ENCODE measurements at places on chromosomes 12 and 14.

DNA sequence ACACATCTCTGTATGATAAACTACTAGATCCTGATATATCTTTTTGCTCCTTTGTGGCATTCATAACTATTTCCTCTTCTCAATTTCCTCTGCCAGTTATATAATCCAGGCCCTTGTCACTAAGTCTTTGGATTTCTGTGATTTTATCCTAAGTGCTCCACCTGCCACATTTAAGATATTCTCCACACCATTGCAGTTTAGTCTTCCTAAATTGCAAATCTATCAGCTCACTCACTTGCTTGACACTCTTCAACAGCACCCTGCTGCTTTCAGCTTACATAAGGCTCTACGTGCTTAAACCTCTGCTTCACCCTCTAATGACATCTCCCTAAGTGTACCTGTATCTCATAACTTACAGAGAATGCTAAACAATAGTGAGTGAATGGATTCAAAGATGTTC is 1032.2 kb upstream of the SEL1L start:
- DNase-seq, result no peak

- no peak for DNase-seq
Measured at GRCh38 chr14:65728604-65729003, 316.1 kb downstream of the FUT8 start.

DNA sequence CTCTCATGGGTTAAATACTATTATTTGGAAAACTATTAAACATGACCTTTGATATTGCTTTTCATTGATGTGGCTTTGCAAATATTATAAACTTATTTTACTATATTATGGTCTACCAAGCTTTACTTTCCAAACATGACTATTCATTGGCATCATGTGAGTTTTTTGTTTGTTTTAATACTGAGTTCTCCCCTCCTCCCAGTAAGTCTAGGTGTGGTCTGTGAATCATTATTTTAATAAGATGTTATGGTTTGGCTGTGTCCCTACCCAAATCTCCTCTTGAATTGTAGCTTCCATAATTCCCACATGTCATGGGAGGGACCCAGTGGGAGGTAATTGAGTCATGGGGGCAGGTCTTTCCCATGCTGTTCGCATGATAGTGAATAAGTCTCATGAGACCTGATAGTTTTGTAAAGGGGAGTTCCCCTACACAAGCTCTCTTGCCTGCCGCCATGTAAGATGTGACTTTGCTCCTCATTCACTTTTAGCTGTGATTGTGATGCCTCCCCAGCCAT is 80.0 kb downstream of the BORCS5 start:
- peak; percentile 67 for DNase-seq

DNA sequence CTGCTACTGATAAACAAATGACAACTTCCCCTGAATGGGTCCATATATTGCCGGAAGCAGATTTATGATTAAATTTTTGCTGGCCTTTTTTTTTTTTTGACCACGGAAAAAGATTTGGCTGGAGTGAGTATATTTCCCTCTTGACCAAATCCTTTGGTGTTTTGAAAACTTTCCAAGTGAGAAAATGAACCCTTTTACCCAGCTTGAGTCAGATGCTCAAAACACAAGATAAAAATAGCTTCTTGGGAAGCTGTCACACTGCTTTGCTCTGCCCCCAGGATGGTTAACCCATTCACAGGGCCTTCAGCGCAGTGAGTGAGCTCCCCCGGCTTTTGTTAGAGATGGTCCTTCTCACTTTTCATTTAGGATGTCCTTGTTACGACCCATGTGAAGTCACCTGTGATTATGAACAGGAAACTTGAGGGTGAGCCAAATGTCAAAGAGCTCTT is 224.3 kb downstream of the PELI2 start:
- DNase-seq, result peak; percentile 71

DNA sequence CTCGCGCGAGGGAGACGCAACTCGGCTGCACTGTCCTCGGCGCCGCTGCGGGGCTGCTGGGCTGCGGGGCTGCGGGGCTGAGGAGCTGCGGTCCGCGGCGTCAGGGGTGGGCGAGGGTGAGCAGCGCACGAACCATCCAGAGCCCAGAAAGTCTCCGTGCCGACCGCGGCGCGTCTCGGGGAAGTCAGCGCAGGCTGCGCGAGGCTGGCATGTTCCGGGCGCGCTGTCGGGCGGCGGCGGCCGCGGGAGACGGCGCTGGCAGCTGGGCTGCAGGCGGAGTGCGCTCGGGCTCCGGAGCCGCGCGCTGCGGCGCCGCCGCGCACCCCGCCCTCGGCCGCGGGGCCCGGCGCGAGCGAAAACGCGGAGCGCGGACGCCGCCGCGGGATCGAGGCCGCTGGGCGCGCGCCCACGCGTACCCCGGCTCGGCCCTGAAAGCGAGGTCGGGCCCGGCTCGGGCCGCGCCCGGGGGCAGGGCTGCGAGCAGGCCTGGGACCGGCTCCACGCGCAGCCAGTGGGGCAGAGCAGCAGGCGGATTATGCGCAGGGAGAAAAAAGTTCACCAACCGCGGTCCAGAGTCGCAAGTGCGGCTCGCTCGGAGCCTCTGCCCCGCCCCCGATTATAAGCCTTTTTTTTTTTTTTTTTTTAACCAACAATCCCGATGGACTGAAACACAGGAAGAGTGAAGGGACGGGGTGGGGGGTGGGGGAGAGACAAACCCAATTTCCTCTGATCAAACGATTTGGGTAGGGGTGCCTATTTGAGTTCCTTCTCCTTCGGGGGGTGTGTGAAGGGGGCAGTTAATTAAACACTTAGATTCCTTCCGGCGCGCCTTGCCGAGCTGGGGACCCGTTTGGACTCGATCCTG is at the start of gene PRICKLE1:
TSS of gene PRICKLE1 (minus strand) at position 282 of the 865 bp plus-strand sequence. CDS start 117,230 bp downstream, outside the sequence.
- peak; percentile 61 for DNase-seq

GRCh38 chr14:98684468-98684867 is 587.5 kb downstream of the BCL11B start:
- no peak for DNase-seq

- peak; percentile 62 for DNase-seq
Measured at GRCh38 chr12:89856431-89856830, 147.8 kb upstream of the ATP2B1 start.

DNA sequence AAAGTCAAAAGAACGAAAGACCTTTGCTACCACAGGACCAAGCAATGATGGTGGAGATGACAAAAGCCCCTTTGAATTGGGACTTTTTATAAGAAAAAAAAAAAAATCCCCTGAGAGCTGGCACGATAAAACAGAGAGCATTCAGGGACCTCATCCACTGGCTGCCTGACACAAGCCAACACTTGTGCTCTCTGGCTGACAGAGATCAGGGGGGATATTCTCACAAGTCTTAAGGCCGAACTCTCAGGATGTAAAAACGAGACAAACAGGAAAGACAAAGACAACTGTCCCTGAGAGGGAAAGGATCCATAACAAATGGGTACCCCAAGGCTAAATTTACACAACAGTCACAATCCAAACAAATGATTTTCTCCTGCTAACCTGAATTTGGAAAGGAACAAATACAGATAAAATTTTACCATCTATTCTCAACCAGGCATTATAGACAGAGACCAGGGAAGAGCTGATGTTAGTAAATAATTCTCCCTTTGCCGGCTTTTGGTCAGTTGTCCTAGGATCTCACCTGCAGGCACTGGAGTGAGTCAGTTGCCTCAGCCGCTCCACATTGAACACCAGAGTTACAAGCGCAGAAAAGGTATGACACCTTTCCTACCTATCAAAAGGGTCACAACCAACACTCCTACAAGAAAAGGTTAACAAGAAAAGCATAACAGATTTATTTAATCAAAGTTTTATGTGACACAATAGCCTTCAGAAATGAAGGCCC is 37.9 kb upstream of the GARIN6 start:
- no peak for DNase-seq

- no peak for DNase-seq
Measured at GRCh38 chr14:23115918-23116317, 3.1 kb downstream of the CEBPE start.

GRCh38 chr14:52950898-52951680 is at the start of gene FERMT2:
Gene FERMT2, minus strand, starts transcription at chr14:52951050. Its CDS starts 482 bp downstream, at chr14:52950568.
- peak; percentile 93 for DNase-seq

- no peak for DNase-seq
Measured at GRCh38 chr12:83147341-83147740, 460.6 kb downstream of the TMTC2 start.

- no peak for DNase-seq
Measured at GRCh38 chr14:55138091-55138490, 9.0 kb downstream of the LGALS3 start.

GRCh38 chr12:9707864-9708808 is 24.8 kb downstream of the CLECL1 start:
- DNase-seq, result peak; percentile 50

DNA sequence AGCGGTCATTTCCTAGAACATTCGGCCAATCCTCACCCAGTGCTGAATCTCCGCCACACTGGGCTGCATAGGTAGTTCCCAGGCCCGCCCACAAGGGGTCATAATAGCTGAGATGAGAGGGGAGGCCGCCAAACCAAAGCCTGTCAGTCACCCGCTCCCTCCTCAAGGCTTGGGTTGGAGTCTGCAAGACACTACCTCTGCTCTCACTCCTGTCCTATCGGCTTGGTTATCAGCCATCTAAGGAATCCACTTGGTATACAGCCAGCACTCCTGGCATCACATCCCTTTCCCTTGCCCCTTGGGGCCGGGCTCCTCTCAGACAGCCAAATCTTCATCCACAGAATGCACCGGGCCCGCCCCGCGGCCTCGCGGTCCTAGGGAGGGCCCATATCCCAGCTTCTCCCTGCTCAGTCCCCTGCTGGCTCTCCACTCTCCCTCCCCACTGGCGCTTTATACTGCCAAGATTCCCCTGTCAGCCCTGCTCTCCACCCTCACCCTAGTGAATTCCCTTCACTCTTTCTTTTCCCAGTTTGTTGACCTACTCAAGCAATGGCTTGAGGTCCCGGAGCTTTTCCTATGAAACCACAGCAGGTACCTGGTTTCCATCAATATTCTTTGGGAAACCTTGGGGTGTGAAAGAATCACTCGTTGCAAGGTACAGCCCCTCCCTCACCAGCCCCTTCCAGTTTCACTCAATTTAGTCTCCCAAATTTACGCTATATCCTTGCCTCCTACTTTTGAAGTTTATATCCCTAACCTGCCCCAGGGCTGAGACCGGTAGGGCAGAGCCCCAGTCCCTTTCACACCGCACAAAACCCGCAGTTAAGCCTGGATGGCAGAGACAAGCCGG is 1.4 kb downstream of the IFFO1 start:
- DNase-seq, result peak; percentile 81

DNA sequence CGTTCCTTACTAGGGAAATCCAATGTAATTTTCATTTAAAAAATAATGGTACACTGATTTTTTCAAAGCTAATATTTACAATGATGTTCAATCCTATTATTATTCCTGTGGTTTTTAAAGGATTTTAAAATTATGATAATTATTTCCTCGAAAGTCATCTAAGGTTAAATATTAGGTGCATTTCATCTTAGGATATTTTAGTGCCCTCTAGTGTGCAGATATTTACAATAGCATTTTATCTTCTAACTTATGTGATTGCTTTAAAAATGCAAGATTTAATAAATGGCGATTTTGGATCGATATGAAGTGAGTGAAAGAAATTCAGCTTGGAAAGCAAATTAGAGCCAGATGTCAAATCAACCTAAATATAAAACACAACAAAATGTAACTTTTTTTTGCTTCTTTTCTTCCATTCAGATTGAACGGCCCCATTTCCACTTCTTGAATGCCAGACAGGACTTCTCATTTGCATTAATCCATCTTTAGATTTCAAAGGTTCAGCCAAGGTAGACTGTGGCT is 293.5 kb downstream of the SLC6A15 start:
- no peak for DNase-seq

GRCh38 chr12:32516230-32516629 is 116.9 kb downstream of the FGD4 start:
- DNase-seq, result no peak

DNA sequence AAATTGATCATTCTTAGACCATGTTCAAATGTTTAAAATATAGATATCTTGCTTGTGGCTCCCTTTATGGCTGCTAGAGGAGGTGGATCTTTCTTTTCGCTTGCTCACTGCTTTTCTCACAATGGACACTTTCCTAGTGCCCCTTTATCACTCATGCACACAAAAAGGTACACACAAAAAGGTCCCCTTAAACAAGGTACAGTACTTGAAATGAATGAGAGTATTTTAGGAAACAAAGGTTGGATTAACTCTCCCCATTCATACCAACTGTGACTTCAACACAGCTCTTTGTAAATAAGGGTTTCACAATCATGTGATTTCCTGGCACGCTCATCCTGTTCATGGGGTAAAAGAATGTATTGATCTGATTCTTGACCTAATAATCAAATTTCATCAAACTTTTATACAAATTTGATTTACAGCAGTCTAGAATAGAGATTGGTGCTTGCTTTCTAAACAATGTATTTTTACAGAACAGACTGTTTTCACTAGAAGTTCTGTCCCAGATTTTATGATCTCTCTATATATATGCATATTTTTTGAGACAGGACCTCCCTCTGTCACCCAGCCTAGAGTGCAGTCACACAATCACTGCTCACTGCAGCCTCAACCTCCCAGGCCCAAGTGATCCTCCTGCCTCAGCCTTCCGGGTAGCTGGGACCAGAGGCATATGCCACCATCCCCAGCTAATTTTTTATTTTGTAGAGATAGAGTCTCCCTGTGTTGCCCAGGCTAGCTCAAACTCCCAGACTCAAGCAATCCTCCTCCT is 34.4 kb upstream of the EPS8 start:
- DNase-seq, result no peak

DNA sequence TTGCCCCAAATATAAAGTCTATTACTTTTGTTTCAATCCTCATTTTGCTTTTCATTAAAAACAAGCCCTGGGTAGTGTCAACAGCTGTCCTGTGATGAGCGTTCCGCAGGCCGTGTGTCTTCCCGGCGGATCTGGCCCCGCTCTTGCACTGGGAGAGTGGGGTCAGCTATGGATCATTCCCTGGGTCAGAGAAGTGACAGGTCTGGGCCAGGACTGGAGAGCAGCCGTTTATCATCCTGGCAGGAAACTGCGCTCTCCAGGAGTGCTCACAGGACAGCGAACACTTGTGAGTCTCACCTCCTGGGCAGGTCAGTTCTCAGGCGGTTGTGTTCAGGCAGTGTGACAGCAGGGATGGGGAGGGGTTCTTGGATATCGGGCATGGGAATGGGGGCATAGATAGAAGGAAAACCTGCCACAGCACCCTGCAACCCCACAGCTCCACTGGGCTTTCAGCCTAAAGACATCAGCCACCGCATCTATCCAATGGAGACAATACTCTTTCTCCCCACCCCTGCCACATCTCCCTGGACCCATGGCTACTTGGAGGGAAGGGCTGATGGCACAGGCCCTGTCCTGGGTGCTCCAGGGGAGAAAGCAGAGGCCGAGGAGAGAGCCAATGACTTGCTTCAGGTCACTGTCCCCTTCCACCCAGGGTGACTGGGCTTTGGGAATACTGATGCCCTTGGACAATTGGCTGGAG is 47.8 kb upstream of the CHGA start:
- no peak for DNase-seq

DNA sequence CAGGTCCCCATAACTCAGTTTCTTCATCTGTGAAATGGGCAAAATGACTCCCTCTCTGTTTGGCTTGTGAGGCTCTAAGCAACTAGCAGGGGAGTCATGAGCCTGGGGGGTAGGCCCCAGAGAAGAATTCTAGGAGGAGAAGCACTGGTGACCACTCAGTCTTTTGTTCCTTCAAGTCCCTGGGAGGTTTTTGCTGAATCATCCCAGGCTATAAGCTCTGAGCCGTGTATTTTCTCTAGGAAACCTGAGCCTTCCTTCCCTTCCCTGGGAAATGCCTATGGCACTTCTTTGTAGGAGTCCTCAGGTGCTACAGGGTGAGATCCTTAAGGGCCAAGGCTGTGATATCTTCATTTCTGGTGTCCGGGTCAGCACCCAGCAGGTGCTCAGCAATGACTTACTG is 4.5 kb downstream of the RPH3A start:
- DNase-seq, result no peak
